Aortic smooth muscle cell (primary cell): ENCODE measurements at places on chromosomes 1 and 21. TPM values are rescaled to one million over a fixed set of nuclear protein-coding genes. Genes with fewer than 3 reads are reported as not detected.

Gene MYBPHL
- not detected in 2 replicates for total RNA-seq

Gene AKIRIN1
- total RNA-seq = 24.3 and 30.0 TPM in 2 replicates

Gene RXRG
- 0.13 TPM in 1 of 2 replicates, not detected in the other for total RNA-seq

Gene TMEM222
- 19.9 and 25.1 TPM in 2 replicates for total RNA-seq

Gene GUCA2A
- total RNA-seq = not detected in 2 replicates

Gene LCE6A
- total RNA-seq = not detected in 2 replicates

Gene OLFML2B
- total RNA-seq = 9.0 and 13.5 TPM in 2 replicates

Gene LRRC53
- total RNA-seq = not detected in 2 replicates

Gene PRRX1
- 229 and 404 TPM in 2 replicates for total RNA-seq

Gene ARHGEF16
- 0.25 and 0.40 TPM in 2 replicates for total RNA-seq

Gene CELA3A
- total RNA-seq = not detected in 2 replicates

Gene DDI2
- 11.6 and 14.1 TPM in 2 replicates for total RNA-seq

Gene PLA2G4A
- total RNA-seq = 97.8 and 130 TPM in 2 replicates

Gene RGS21
- not detected in 2 replicates for total RNA-seq

Gene SPRR2G
- total RNA-seq = not detected in 2 replicates

Gene BEND5
- total RNA-seq = 0.12 TPM in 1 of 2 replicates, not detected in the other

Gene HSF2BP
- 1.1 and 1.2 TPM in 2 replicates for total RNA-seq

Gene RUSC1
- 9.5 TPM in 2 replicates for total RNA-seq

Gene ETV3L
- not detected in 2 replicates for total RNA-seq

Gene SERPINC1
- total RNA-seq = 0.12 and 0.13 TPM in 2 replicates

Gene CLDN14
- total RNA-seq = 0.13 and 0.25 TPM in 2 replicates

Gene ELAPOR1
- under 0.01 and 0.25 TPM in 2 replicates for total RNA-seq

Gene GJB3
- total RNA-seq = not detected in 2 replicates

Gene KRTAP15-1
- total RNA-seq = not detected in 2 replicates

Gene FAM151A
- total RNA-seq = not detected in 2 replicates

Gene IL20
- total RNA-seq = not detected in 2 replicates

Gene SPTA1
- under 0.01 and 0.12 TPM in 2 replicates for total RNA-seq

Gene PFKFB2
- 8.3 and 10.3 TPM in 2 replicates for total RNA-seq

Gene GJA9
- total RNA-seq = not detected in 2 replicates

Gene PGLYRP3
- not detected in 2 replicates for total RNA-seq

Gene PPOX
- 11.0 and 13.1 TPM in 2 replicates for total RNA-seq

Gene ZSCAN20
- total RNA-seq = 8.0 and 8.1 TPM in 2 replicates

Gene PCSK9
- 0.25 and 0.40 TPM in 2 replicates for total RNA-seq

Gene STPG1
- total RNA-seq = 3.0 and 4.1 TPM in 2 replicates

Gene PGLYRP4
- not detected in 2 replicates for total RNA-seq

Gene DNAH14
- total RNA-seq = 0.13 and 0.31 TPM in 2 replicates

Gene CCDC185
- total RNA-seq = not detected in 2 replicates

Gene LDLRAD1
- not detected in 2 replicates for total RNA-seq

Gene KCNQ4
- total RNA-seq = under 0.01 and 0.06 TPM in 2 replicates

Gene TEX38
- total RNA-seq = not detected in 2 replicates

Gene IL12RB2
- not detected in 2 replicates for total RNA-seq
